ENCODE measurements at places on chromosomes 2 and 18.

- no peak for DNase-seq
These were observed 1024.2 kb upstream of the ACVR2A start for GRCh38 chr2:146820672-146821071.

- DNase-seq, result no peak
These were observed 203.0 kb upstream of the PXDN start for GRCh38 chr2:1947316-1947715.

GRCh38 chr2:239321596-239322415 lies 79.0 kb downstream of the HDAC4 start:
- no peak for DNase-seq

GRCh38 chr2:198657512-198658121 lies 800.1 kb downstream of the SATB2 start:
- DNase-seq, result no peak

DNA sequence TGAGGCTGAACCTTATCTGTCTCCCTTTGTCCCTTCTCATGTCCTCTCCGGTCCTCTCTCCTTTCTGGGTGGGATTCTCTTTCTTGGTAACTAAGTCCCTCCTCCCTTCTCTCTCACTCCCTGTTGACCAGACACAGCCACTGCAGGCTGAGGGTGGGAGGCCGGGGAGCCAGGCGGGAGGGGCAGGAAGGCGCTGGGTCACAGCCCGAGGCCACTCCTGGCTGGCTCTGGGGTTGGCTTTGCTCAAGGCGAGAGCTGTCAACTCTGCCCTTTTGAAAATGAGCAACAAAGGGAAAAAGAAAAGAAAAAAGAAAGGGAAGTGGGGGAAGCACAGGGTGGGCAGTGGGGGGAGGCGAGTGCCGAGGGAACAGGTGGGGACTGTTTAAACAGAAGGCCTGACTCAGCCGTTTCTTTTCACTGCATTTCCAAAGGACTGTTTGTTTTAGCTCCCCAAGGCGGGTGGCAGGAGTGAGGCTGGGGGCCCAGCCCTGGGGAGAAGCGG lies 70.5 kb upstream of the IGFBP5 start:
- DNase-seq, result no peak

- no peak for DNase-seq
These were observed 75.4 kb upstream of the MAP2 start for GRCh38 chr2:209348433-209348832.

GRCh38 chr2:207643892-207644291 lies 18.7 kb upstream of the METTL21A start:
- DNase-seq, result no peak

DNA sequence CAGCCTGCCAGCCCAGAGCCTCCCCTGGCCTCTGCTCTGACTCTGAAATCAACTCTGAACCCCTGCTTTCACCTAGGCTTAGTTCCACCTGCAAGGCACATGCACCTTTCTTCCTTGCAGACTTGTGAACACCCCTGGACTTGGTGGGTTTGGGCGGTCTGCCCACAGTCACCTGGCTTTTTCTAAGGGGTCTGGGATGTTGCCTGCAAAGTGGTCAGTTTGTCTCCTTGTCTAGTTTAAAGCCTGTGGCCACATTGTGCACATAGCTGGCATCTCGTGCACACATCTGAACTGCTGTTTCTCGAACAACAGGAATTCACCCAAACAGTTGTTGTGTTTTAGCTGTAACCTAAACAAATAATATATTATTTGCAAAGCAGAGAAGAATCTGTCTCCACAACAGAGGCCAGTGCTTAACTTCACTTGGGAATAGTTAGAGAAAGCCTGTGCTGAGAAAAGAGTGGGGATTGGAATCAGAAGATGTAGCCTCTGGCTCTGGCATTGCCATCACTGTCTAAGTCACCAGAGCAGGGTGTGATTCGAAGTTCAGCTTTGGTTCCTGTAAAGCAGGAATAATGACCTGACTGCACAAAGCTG lies 108.5 kb downstream of the TMEM18 start:
- no peak for DNase-seq

GRCh38 chr2:152548111-152548875 lies 169.0 kb downstream of the PRPF40A start:
- no peak for DNase-seq

GRCh38 chr2:112096098-112096497 lies 41.0 kb downstream of the TMEM87B start:
- no peak for DNase-seq

DNA sequence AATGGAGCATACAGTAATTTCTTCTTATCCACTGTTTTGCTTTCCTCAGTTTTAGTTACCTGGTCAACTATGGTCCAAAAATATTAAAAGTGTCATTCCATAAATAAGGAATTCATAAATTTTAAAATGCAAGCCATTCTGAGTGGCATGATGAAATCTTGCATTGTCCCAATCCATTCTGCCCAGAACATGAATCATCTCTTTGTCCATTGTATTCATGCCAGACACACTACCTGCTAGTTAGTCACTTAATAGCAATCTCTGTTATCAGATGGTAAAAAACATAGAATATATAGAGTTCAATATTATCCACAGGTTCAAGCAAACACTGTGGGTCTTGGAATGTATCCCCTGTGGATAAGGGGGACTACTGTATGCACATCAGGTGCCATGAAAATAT lies 872.2 kb upstream of the NXPH2 start:
- DNase-seq, result no peak

- no peak for DNase-seq
These were observed 25.3 kb upstream of the LAPTM4A start for GRCh38 chr2:20076757-20077156.

GRCh38 chr18:54830866-54831265 lies 2.6 kb downstream of the RAB27B start:
- no peak for DNase-seq

DNA sequence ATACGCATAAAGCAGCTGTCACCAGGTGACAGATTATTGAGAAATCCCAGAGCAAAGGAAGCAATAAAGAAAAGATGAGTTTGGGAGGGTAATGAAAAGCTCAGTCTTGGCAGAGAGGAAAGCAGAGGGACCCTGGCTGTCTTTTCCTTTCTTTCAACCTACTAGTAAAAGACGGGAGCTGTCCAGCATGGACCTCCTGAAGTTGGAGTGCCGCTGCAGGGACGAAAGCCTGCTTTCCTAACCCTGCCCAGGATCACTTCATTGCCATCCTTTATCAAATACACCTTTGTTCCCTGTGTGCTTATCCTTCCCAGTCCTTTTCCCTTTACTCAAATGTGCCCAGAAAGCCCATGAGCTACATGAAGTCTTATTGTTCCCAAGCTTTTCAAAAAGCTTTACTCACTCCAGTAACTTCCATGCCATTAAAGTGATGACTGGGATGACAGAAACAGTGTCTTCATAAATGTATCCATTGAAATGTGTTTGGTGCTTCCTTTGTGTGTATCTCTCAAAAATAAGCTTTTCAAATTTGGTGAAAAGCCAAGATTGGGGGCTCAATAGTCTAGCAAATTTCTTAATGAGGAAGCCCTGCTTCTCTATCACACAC lies 3.7 kb upstream of the SPR start:
- DNase-seq, result peak; percentile 2

GRCh38 chr2:230166557-230167170 lies 53.1 kb downstream of the SP110 start:
- no peak for DNase-seq

DNA sequence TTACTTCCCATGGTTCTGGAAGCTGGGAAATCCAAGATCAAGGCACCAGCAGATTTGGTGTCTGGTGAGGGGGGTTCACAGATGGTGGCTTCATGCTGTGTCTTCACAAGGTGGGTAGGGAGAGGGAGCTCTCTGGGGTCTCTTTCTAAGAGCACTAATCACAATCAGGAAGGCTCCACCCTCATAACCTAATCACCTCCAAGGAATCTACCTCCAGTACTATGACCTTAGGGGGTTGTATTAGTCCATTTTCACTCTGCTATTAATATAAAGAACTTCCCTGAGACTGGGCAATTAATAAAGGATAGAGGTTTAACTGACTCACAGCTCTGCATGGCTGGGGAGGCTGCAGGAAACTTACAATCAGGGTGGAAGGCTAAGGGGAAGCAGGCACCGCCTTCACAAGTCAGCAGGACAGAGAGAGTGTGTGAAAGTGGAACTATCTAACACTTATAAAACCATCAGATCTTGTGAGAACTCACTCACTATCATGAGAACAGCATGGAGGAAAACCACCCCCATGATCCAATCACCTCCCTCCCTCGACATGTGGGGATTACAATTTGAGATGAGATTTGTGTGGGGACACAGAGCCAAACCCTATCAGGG lies 17.6 kb downstream of the TBC1D8 start:
- no peak for DNase-seq

DNA sequence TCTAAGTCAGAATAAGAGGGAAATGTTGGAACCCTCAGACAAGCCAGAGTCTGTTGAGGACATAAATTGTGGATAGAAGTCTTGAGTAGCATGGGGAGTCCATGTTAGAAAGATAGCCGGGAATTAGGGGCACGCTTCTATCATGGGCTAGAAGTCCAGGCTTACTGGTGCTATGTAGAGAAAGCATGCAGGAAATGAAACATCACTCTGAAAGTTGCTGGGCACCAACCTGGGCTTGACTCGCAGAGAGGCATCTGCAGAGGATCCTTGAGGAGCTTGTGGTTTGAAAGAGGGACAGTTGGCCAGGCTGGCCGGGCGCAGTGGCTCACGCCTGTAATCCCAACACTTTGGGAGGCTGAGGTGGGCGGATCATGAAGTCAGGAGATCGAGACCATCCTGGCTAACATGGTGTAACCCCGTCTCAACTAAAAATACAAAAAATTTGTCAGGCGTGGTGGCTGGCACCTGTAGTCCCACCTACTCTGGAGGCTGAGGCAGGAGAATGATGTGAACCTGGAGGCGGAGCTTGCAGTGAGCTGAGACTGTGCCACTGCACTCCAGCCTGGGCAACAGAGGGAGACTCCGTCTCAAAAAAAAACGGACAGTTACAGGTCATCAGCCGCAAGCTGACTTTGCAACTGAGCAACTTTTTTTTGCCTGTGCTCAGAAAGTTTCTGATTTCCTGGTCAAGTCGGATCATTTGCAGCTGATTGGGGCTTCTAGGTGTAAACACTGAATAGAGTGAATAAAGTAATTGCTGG lies 24.9 kb downstream of the CERS6 start:
- no peak for DNase-seq

- DNase-seq, result no peak
These were observed 251.5 kb upstream of the SALL3 start for GRCh38 chr18:78727877-78728783.

GRCh38 chr2:195049372-195050031 lies 607.5 kb upstream of the SLC39A10 start:
- no peak for DNase-seq

DNA sequence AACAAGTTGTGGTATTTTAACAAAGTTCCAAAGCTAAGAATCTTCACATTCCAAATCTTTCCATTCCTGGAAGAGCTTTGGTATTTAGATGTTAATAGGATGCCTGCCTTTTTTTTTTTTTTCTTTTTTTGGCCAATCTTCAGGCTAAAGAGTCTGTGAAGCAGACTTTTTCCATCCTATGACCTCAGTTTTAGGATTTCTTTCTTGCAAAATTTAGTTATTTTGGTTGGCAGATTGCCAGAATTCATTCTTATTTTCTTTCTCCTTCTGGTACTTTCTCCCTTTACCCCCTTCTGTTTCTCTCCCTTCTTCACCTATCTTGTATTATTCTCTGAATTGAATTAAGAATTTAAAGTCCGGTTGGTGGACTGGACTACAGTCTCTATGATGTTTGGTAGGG lies 217.8 kb upstream of the REV1 start:
- DNase-seq, result no peak

DNA sequence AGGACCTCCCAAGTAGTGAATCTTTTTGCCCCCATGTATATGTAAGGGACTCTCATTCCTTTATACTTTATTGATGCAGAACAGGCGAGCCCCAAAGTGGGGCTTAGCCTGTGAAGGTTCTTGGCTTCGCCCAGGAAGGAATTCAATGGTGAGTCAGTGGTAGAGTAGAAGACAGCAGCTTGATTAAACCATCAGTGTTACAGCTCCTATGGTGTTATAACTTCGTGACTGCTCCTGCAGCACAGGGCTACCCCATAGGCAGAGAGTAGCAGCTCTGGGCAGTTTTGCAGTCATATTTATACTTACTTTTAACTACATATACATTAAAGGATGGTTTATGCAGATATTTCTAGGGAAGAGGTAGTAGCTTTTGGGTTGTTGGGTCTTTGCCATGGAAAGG lies 11.0 kb downstream of the FAM171B start:
- DNase-seq, result no peak

DNA sequence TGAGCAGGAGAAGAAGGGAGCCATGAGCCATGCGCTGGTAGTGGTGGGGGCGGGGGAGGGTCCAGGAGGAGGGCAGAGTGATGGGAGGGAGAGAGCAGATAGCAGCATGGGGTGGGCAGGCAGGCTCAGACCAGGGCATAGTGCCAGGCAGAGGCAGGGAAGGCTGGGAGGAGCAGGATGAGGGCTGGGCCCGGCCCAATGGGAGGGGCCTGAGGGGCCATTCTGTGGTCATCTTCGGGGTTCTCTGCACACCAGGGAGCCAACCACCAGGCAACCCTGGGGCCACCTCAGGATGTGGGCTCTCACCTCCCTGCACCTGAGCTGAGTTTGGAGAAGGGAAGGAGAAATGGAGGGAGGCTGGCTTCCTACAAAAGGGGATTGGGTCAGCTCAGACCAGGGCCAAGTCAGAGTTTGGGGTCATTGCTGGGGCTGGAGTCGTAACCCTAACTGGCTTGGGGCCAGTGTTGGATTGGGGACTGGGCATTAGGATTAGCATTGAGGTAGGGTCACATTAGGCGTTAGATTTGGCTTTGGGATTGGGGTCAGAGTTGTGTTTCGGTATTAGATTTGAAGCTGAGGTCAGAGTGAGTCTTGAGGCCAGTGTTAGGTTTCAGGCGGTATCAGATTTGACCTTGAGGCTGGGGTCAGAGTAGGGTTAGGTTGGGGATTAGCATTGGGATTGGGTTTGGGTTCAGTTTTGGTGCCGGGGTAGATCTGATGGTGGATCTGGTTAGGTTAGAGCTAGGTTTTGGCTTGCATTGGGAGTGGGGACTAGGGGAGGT lies 11.2 kb downstream of the VIL1 start:
- no peak for DNase-seq

DNA sequence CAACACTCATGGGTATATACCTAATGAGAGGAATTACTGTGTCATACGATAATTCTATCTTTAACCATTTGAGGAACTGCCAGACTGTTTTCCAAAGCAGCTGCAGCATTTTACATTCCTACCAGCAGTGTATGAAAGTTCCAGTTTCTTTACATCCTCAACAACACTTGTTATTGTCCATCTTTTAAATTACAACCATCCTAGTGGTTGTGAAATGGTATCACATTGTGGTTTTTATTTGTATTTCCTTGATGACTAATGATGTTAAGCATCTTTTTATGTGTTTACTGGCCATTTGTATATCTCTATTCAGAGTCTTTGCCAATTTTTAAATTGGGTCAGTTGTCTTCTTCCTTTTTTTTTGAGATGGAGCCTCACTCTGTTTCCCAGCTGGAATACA lies 4.0 kb upstream of the CKAP2L start:
- no peak for DNase-seq

GRCh38 chr2:44155666-44156446 lies 12.8 kb upstream of the PPM1B start:
- no peak for DNase-seq

- no peak for DNase-seq
These were observed 244.1 kb downstream of the ACKR3 start for GRCh38 chr2:236813766-236814165.
